ENCODE measurements at places on chromosomes 12 and 14.

GRCh38 chr14:33475623-33476022 lies 475.3 kb downstream of the EGLN3 start:
- peak; percentile 85 for DNase-seq

GRCh38 chr14:36070031-36070719 lies 106.3 kb downstream of the PTCSC3 start:
- peak; percentile 79 for DNase-seq

DNA sequence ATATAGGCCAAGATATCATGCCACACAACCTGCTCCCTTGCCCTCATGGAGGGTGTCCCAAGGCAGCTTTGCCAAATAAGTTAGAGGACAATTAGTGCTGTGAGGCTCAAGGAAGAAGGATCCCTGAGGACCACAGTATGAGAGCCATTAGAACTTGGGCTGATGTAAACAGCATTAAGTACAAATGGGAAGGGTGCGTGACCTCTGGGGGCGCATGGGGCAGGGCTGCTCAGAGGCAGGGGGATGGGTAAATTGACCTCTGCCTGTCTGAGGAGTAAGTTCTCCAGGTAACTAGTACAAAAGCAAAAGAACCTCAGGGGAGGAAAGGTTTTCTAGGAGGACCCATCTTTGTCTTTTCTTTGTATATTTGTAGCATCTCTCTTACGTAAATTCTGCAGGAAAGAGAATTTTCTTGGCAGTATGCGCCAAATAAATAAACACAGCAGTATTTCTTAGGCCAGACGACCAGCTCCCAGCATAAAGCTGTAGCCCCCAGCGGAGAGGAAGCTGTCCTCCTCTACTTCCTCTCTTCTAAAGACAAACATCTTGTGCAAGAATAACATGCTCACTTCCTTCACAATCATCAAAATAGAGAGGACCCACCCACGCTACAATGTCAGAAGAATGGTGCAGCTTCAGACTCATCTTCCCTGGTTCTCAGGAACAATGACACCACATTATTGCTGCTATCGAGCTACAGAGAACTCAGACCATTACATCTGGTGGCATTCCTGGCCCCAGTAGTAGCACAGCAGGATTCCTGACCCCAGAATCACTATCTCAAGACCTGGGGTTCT lies 16.4 kb upstream of the VWF start:
- no peak for DNase-seq

DNA sequence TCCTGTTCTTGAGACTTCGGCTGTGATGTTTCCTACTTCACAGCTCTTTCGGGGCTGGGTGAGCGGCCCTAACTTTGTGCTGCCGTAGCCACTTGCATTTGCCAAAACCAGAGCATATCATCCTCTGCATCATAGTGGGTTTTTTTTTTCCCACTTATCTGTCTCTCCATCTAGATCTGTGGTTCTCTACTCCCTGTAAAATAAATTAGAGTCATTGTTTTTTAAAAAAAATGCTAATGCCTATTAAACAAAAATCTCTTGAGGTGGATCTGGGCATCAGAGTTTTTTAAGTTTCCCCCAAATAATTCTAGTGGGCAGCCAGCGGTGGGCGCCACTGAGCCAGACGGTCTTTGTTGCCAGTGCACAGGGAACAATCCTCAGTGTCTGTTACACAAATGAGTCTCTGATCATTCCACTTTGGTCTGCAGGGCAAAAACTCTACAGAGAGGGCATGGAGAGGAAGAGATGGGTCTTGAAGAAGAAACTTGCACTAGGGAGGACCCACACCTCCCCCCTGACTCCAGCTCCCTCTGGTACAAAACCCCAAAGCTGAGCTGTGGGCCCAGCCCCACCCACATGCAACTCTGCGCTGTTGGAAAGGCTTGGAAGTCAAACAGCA lies 62.4 kb upstream of the BCL2L14 start:
- no peak for DNase-seq

DNA sequence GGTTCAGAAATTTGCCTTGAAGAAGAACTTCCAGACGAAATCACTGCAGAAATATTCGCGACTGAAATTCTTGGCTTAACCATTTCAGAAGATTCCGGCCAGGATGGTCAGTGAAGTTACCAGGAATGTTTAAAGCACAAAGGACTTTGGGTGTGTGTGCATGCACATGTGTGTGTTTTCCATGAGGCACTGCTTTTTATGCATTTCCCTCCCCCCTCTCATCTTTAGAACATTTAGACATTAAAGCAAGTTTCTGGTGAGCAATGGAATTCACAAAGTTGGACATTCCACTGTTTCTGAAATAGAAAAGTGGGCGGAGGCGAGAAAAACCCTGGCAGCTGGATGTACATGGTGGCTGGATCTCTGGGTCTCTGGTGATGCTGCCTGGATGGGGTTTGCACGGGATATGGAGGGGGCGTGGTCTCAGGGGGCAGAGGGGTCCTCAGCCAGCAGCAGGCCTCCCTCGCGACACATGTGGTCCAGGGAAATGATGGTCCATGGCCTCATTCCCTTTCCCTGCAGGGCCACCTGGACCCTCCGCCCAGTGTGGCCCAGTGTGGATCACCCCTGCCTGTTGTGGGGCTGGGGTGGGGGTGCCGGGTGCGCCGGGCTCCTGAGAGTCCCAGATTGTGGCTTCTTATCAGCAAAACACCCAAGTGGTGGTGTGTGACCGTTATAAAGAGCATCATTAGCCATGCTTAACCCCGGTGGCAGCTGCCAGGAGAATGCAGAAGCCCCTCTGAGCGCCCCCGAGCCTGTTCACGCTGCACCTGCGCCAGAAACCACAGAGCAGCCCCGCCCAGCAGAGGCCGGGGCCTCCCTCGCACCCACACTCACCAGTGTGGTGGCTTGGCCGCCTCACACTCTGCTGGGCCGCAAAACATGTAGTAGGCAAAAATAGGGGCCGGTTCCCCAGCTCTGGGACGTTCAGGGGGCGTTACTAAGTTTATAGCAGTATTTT lies 17.8 kb upstream of the BCL7A start:
- no peak for DNase-seq

DNA sequence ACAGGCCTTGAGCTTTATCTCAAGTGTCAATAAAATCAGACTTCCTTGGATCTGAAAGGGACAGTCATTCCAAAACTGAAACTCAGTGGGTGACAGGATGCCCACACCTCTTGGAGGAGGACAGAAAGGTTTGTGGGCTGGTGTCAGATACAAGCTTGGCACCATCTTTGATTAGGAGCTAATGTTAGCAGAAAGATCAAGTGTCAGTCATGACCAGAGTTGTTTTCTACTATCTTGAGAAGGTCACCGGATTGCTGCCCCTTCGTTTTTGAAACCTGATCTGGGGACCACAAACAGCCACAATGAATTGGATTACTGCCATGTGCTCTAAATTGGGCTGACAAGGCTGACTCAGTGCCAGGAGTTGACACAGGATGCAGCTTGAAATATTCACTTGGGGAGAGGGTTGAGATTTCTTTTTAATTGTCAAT lies 88.3 kb downstream of the OTOGL start:
- peak; percentile 55 for DNase-seq
